ENCODE measurements at places on chromosomes 7 and 10. TPM values are rescaled to one million over a fixed set of nuclear protein-coding genes. Genes with fewer than 3 reads are reported as not detected.

The SPDYE3 gene
- not detected for total RNA-seq

The C10orf105 gene
- not detected for total RNA-seq

The ADCY1 gene
- total RNA-seq: 2.0 TPM

The TAS2R4 gene
- total RNA-seq: 0.07 TPM

The ELN gene
- total RNA-seq: not detected

The LBX1 gene
- total RNA-seq: not detected

The ANKRD61 gene
- 0.51 TPM for total RNA-seq

The PNLIPRP3 gene
- not detected for total RNA-seq

The GALNT17 gene
- total RNA-seq: not detected

The ZDHHC6 gene
- total RNA-seq: 28.3 TPM

The PLEKHS1 gene
- 0.06 TPM for total RNA-seq

The SFRP5 gene
- 2.3 TPM for total RNA-seq

The MRPS17 gene
- total RNA-seq: 29.0 TPM

The OR2A5 gene
- total RNA-seq: not detected

The ATG9B gene
- 0.39 TPM for total RNA-seq

The ITPRID1 gene
- not detected for total RNA-seq

The OPN4 gene
- total RNA-seq: not detected

The GDF2 gene
- not detected for total RNA-seq

The ARHGEF35 gene
- 0.18 TPM for total RNA-seq

The PDK4 gene
- 22.2 TPM for total RNA-seq

The SPRN gene
- total RNA-seq: 0.20 TPM

The PDGFA gene
- total RNA-seq: 33.2 TPM

The PRF1 gene
- not detected for total RNA-seq

The TMEM106B gene
- 32.9 TPM for total RNA-seq

The IFIT1B gene
- total RNA-seq: not detected

The CARD11 gene
- 1.5 TPM for total RNA-seq

The PRLHR gene
- not detected for total RNA-seq

The OR9A2 gene
- not detected for total RNA-seq

The FAM20C gene
- 45.2 TPM for total RNA-seq

The DCLRE1C gene
- 5.3 TPM for total RNA-seq

The AKR1D1 gene
- not detected for total RNA-seq

The CCDC172 gene
- total RNA-seq: not detected

The HPSE2 gene
- total RNA-seq: not detected

The ITGA8 gene
- not detected for total RNA-seq

The AS3MT gene
- total RNA-seq: 3.2 TPM

The TMEM236 gene
- total RNA-seq: 0.08 TPM

The FAM200A gene
- total RNA-seq: 6.5 TPM

The FAM53B gene
- total RNA-seq: 12.3 TPM

The AKR1B15 gene
- total RNA-seq: 21.6 TPM

The CALML5 gene
- not detected for total RNA-seq
